ENCODE measurements at places on chromosomes 2 and 18.

GRCh38 chr18:49207361-49207760 is 253.1 kb downstream of the DYM start:
- no peak for DNase-seq

- DNase-seq: no peak
These were observed 136.7 kb upstream of the NCK2 start for GRCh38 chr2:105607920-105608504.

DNA sequence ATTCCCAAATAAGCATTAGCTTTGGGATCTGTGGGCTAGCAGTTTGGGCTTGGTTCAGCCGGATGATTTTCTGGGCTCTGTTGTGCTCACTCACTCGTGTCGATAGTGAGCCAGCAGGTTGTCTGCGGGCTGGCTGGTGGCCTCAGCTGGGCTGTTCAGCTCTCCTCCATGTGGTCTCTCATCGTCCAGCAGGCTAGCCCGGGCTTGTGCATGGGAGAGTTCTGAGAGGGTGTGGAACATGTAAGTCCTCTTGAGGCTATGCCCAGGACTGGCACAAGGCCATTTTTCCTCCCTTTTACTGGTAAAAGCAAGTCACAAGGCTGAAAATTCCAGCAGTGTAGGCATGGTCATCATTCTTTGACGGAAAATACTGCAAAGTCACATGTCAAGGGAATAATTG is 38.5 kb downstream of the NTSR2 start:
- DNase-seq: no peak

DNA sequence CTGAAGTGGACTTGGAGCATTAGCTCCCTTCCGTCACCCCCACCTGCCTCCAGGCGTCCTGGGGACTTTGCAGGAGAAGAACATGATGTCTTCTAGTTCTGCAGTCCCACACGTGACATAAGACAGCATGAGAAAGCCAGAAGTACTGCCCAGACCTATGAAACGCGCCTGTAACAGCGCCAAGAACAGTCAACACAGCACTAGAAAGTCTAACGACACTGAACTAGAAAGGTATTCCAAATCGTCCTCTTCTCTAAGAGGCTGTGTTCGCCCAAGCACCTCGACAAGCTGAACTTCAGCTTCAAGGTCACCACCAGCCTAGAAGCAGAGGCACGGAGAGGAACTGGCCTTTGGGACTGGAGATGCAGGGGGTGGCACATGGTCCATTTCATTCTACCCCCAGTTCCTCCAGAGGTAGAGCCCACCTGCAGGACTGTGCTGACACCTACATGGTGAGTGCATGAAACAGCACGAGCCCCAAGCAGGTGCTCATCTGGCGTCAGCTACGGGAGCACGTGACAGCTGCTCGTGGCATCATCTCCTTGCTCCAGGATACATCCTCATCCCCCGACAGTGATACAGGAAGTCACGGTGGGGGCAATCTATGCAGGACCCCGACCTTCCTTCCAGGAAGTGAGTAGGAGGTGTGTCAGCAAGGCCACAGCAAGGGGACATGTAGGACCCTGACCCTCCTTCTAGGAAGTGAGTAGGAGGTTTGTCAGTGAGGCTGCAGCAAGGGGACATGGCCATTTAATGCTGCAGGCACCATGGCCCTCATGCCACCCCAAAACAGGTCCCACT is 3.7 kb downstream of the HDAC4 start:
- DNase-seq: peak; percentile 24

GRCh38 chr2:109331081-109331480 is 202.1 kb downstream of the SH3RF3 start:
- DNase-seq: no peak

GRCh38 chr2:137802038-137802437 is 162.2 kb upstream of the HNMT start:
- DNase-seq: no peak

DNA sequence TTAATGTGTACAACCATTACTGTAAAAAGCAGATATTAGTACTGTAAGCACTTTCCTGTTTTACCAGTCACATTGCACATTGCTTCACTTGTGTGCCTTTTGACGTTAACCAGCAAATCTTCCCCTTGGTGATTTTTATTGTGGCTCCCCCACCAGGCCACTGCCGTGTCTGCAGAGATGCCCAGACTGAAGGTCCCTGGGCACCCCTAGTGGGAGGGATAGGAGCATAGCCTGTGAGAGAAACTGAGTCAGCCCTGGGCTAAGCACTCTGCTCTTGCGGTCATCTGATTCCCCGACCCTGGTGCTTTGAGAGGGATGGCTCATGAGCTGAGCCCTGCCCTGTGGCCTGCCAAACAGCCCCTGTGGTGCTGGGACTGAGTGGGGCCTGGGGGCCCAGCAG is 73.4 kb downstream of the INPP4A start:
- DNase-seq: peak; percentile 42

GRCh38 chr18:316393-316792 is 48.5 kb upstream of the THOC1 start:
- DNase-seq: no peak

DNA sequence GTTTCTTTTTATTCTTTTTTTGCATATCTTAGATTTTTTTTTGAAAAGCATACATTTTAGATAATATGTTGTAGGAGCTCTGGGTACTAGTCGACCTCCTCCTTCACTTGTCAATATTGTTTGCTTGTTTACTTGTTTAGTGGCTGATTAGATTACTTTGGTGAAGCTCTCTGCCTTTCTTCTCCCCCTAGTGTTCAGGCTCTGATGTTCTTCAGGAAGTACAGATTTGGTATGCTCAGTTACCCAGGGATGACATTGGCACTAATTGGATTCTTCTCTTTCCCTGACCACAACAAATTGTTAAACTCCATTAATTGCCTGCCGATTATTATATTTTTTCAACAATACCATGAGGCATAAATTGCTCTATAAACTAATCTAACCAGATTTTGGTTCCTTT is 491.2 kb downstream of the SUCLG1 start:
- DNase-seq: no peak

GRCh38 chr2:120874888-120875275 is 139.2 kb downstream of the GLI2 start:
- no peak for DNase-seq

DNA sequence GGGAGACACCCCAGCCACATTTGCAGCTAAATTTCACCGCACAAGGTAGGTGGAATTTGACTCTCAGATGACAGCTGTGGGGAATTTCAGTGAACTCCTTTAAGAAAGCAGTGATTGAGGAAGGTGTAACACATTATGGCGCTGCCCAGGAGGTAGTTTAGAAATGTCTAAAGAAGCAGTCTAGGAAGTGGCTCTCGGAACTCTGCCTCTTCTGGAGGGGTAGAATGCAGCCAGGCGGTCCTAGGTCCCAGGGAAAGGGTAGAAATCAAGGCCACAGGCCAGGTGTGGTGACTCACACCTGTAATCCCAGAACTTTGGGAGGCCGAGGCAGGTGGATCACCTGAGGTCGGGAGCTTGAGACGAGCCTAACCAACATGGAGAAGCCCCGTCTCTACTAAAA is 179.0 kb upstream of the HAAO start:
- DNase-seq: no peak

- DNase-seq: no peak
These were observed 24.1 kb upstream of the TMEM178A start for GRCh38 chr2:39641635-39642034.

- DNase-seq: no peak
These were observed 3.4 kb downstream of the PXDN start for GRCh38 chr2:1740716-1741589.

- no peak for DNase-seq
These were observed 88.2 kb downstream of the LRATD1 start for GRCh38 chr2:14720739-14721138.

DNA sequence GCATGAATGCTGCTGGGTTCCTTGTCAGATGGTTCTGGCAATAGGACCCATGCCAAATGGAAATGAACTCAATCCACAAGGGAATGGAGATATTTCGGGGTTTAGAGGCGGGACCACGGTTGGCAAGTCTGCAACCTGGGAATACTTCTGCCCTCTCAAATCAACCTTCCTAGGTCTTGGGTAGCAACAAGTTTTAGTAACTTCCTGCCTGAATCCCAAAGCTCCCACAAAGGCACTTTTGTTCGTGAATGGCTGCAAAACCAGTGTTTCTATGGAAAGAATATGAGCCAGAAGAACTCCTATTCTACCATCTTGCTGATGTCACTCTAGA is 790.1 kb upstream of the SLC8A1 start:
- no peak for DNase-seq

DNA sequence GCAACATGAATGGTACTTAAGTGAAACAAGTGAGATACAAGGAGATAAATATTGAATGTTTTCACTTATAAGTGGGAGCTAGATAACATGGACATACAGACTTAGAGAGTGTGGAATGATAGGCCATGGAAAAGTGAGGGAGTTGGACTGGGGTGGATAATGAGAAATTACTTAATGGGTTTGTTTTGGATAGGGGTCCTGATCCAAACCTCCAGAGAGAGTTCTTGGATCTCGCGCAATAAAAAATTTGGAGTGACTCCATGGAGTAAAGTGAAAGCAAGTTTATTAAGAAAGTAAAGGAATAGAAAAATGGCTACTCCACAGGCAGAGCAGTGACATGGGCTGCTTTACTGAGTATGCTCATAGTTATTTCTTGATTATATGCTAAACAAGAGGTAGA is 508.9 kb downstream of the CNTNAP5 start:
- no peak for DNase-seq
